NCI-H2107 (cell line): ENCODE measurements at places on chromosomes 7 and 10.

DNA sequence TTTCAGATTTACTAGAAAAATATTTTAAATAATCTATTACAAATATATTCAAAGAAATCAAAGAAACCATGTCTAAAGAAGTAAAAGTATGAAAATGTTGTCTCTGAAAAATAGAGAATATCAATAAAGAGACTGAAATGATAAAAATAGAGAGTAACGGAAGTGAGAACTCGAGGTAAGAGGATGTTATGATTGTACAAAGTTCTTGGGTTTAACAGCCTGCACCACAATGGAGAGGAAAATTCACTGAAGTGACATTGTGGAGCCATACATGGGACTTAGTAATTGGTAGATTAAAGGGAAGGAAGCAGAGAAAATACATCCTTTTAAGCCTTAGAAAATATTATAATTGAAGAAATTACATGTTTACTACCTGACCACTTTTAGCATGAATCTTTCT lies 77.9 kb downstream of the THSD7A start:
- no peak for DNase-seq

DNA sequence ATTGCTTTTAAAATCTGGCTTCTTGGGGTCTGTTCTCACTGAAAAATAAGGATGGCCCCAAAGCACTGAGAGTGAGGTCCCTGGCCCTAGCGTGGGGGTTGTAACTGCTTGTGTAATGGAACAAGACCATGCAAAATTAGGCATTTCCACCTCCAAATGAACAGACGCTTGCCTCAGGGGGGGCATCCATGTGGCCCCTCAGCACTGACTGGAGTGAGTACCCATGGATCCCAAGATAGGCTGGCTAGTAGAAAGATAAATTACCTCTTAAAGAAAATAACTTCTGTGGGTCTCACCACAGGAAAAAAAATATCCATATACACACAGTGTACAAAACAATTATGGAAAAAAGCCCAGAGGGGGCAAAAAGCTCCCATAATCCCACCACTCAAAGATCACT lies 15.2 kb upstream of the CPA1 start:
- no peak for DNase-seq

- no peak for DNase-seq
Measured at GRCh38 chr7:32062150-32062549, 8.1 kb downstream of the PDE1C start.

DNA sequence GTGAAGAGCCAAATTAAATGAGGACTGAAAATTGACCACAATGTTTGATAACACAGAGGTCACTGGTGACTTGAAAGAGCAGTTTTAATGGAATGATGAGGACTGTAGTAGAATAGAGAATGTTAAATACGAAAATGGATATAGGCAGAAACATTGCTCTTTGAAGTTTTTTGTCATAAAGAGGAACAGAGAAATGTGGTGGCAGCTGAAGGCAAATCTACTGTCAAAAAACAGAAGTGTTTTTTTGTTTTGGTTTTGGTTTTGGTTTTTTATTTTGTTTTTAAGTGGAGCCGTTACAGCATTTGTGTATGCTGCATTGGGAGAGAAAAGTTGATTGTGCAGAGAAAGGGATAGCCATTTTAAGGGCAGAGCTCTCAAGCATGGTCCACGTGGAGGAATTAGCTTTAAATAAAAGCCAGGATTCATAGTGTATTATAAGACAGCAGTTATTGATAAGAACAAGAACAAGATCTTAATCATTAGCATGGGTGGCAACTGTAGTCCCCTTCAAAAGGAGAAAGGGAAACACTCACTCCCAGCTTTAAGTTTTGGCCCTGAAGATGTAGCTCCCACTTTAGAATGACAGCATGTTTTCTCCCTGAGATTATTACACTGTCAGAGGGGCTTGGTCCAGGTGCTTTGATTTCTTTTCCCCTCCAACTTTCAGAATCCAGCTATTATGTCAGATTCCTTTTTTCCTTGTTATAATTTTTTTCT lies 156.7 kb upstream of the BET1 start:
- no peak for DNase-seq

- no peak for DNase-seq
Measured at GRCh38 chr7:10802526-10802925, 171.1 kb upstream of the PHF14 start.

DNA sequence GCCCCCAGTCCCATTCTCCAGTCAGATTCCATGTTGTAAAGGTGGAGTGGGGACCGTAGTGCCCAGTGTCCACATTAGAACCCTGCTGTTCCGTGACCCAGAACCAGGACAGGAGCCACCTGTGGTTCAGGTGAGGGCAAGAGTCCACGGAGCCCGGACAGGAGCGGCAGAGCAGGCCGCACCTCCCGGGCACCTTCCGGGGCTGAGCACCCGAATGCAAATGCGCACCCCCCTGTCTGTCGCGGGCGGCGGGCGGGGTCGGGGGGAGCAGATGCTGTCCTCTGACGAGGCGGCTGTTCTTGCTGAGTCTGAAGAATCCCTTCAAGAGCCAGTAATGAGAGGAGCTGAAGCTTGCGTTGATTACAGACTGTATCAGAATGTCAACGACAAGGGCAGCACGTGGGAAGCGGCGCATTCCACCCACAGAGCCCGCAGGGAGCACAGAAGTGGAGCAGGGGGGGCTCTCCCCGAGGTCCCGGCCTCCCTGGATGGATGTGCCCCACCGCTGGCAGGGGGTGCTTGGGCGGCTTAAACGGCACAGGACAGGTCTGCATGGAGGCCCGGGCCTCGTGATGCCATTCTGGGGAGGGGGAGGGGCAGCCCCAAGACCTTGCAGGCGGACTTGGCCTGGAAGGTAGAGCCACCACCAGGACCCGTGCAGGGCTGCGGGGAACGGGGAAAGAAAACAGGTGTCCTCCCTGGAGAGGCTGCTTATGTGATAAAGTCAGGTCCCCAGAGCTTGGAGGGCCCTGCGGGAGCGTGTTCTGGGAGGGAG lies 407.5 kb upstream of the RNF32 start:
- DNase-seq, result no peak

DNA sequence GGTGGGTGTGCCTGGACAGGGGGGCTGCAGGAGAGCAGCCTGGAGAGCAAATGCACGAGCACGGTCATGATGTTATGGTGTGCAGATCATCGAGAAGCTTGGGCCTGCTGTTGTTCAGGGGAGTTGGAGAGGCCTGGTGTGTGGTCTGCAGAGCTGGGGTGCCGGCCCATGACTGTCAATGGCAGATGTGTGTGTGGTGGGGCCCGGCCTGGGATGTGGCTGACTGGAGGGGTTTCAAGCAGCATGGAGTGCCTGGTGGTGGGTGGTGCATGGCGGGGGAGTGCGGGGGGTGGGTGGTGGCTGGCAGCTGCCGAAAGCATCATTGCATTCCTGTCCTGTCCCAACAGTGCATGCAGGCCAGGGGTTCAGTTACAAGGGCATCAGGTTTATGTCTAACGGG lies 122.6 kb downstream of the DOCK1 start:
- no peak for DNase-seq

DNA sequence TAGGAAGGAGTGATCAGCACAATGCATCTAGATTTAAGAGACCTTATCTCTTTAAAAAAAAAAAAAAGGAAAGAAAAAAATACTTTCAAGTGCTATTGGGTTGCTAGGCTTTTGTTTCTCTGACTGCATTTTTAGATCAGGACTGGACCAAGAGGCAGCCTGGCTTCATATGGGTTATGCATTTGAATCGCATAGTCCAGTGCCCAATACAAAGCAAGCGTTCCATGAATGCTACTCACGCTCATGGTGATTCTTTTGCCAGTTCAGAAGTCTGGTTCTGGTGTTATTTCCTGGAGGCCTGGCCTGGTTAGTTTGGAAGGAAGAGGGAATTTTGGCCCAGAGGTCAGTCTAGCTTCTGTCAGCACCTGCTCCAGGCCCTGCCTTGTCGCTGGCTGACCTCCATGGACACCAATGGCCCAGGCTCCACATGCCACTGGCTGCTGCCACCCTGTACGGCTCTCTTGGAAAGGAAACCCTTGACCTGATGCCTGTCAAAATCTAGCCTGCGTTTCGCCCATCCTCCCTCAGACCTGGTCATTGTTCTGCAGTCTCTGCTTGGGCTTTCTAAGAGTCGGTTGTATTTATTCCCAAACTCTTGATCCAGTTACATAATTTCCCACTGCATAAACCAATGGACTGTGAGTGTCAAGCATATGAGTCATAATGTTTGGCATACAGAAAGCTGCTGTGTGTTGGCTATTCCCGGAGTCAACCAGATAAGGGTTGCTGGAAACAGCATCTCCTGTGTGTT lies 74.3 kb upstream of the MKX start:
- no peak for DNase-seq

DNA sequence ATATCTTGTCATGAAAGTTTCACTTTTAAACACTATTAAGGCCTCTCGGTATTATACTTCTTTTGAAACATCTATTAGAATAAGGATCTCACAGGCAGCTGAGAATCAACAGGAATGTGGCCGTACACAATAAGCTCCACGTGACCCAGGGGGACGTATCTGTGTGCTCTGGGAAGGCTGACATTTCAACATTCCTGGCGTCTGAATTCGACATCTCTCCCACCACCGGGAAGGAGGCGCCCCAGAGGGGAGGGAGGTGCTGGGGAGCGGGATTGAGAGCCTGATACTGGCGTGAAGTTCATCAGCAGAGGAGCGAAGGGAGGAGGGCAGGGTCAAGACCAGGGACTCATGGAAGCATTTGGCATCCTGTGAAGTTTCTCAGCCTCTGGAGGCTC lies 401.3 kb downstream of the DNAJB6 start:
- no peak for DNase-seq

- DNase-seq, result no peak
Measured at GRCh38 chr10:79434223-79434687, 11.2 kb downstream of the ZCCHC24 start.

DNA sequence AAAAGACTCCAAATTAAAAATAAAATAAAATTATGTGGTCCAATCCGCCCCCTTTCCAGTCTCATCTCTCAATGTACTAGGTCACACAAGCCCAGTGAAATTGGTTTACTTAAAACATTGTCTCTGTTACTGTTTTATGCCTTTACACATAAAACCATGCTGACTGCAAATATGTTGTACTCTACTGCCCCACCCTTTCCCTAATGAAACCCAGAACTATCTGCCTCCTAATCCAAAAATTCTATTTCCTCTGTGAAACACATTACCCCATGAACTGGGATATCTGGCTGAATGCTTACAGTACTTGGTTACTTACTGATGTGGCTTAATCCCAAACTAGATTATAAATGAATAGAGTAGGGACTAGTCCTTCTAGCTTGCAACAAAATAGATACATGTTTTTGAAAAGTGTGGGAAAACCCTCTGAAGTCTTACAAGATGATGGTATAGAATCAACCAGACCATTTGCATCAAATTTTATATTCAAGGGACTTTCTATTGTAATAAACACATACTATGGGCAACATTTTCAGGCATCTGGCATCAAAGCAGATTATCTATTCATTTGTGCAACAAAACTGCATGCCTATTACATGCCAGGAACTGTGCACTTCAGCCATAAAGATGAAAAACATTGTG lies 10.0 kb upstream of the KMT2E start:
- DNase-seq, result no peak

GRCh38 chr10:126917975-126918908 lies 13.0 kb downstream of the DOCK1 start:
- no peak for DNase-seq

DNA sequence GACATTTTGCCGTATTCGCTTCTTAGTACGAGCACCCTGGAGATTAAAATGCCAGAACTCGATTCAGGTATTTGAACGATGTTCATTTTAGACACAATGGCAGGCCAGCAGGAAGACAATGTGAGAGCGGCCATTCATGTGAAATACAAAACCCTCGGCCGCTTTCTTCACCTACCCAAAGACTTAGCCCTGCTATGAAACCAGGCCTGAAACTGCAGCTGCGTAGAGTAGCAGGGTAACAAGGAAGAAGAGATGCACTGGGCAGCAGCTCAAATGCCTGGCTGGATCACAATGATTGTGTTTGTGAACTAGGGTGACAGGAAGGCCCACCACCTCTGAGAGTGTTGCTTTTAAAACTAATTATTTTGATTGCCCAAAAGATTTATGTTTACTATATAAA lies 234.8 kb downstream of the TRIL start:
- DNase-seq, result no peak

GRCh38 chr7:66304536-66304935 lies 99.4 kb downstream of the TPST1 start:
- no peak for DNase-seq

DNA sequence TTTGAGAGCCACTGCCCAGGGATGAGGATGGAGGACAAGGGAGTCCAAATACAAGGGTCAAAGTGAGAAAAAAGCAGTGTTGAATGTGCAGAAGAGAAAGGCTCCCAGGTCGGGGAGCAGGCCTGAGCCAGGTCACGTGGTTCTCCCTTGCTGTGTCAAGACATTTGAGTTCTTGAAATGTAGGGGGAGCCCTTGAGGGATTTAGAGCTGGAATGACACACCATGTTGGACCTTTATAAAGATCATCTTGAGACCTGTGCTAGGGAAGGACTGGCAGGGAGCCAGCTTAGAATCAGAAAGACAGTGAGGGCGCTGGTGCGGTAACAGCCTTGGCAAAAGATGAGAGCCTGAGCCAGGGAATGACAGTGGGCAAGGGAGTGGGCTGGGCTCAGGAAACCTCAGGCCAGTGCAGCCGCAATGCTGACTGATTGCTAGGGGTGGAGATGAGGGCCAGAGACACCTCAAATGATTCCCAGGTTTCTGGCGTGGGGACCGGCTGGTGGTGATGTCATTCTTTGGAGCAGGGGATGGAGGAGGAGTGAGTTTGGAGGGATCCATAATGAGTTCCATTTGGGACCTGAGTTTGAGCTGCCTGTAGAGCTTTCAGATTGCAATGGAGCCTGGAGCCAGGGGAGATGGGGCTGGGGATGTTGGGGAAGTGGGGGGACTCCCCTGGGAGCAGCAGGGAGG lies 120.1 kb downstream of the PTPN20 start:
- DNase-seq, result no peak

DNA sequence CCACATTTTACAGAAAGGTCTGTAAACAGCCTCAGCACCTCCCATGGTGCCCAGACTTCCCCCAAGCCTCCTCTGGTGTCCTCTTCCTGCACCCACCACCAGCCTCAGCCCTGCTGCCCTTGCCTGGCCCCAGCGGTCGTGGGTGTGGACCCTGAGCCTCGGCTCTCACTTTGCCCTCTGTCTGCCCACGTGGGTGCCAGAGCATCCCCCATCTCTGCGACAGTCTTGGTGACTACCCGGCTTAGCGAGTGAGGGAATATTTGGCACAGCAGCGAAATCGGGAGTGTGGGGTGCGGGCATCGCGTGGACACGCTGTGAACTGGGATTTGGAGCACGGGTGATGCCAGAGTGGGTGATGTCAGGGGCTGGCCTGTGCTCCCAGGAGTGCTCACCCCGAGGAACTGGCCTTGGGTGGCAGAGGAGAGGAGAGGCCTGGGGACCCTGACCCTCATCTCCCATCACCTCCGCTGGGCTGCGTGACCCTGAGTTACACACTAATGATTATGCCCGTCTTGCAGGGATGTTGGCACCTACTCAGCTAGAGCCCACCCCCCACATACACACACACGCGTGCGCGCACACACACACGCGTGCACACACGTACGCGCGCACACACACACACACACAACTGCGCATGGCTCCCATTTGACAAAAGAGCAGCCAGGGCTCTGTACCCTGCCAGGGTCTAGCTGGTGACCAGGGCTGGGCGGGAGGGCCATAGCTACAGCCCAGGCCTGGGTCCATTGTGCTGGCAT lies 8.7 kb downstream of the ELFN1 start:
- no peak for DNase-seq
